ENCODE measurements at places on chromosomes 11 and 22.

DNA sequence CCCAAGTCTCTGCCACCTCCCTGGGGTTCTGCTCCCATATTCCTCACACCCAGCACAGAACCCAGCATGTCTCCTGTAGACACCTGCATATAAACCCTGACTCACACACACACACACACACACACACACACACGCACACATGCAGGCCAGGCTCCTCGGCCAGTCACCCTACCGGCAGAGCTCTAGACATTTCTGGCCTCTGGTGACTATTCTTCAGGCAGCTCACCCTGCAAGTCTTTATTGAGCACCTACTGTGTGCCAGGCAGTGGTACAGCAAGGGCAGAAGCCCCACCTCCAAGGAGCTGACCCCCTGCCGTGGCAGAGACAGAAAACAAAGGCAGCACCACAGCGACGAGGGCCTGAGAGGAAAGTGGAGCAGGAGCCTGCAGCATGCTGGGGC, 50.3 kb downstream of the CDKN1C start:
- DNase-seq: peak; percentile 66

DNA sequence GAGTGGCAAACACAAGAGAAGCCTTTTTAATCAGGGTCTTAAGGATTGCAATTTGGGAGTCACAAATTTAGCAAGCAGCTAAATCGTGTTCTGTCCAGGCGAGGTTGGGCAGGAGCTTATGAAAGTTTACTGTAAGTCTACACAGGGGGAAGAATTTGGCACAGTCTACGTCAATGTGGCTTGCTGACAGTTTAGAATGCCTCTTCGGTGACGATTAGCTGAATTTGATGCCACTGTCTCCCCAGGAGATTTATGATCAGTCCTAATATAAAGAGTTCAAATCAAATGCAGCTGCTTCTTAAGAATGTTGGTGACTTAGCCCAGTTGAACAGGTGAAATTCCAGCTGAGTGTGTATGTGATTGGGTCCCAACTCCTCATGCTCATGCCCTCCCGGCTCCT, 114.1 kb upstream of the CLPB start:
- no peak for DNase-seq

GRCh38 chr11:68684385-68685356, at the start of gene GAL:
Gene GAL (plus strand): TSS chr11:68684544. CDS start chr11:68684924, 380 bp downstream.
- DNase-seq: no peak

- DNase-seq: no peak
Measured at GRCh38 chr11:65593518-65594414, 1.8 kb downstream of the KCNK7 start.

DNA sequence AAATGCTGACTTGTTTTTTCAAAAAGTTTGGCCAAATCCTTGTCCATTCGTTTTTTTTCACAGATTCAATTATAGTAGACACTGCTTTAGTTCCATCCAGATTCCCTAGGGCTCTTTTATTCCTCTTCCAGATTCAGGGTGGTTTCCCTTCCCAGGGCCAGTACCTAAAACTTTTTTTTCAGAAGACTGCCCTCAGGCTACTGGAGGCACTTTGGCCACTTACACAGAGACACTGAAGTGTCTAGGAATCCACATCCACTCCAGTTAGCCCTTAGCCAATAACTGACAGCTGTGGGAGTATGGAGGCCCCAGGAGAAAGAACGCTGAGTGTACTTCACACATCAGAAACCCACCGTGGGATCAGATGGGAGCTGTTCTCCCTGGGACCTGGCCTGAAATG, 77.3 kb downstream of the CCDC34 start:
- DNase-seq: no peak

- DNase-seq: peak; percentile 62
Measured at GRCh38 chr11:29343465-29344333, 673.1 kb downstream of the KCNA4 start.

DNA sequence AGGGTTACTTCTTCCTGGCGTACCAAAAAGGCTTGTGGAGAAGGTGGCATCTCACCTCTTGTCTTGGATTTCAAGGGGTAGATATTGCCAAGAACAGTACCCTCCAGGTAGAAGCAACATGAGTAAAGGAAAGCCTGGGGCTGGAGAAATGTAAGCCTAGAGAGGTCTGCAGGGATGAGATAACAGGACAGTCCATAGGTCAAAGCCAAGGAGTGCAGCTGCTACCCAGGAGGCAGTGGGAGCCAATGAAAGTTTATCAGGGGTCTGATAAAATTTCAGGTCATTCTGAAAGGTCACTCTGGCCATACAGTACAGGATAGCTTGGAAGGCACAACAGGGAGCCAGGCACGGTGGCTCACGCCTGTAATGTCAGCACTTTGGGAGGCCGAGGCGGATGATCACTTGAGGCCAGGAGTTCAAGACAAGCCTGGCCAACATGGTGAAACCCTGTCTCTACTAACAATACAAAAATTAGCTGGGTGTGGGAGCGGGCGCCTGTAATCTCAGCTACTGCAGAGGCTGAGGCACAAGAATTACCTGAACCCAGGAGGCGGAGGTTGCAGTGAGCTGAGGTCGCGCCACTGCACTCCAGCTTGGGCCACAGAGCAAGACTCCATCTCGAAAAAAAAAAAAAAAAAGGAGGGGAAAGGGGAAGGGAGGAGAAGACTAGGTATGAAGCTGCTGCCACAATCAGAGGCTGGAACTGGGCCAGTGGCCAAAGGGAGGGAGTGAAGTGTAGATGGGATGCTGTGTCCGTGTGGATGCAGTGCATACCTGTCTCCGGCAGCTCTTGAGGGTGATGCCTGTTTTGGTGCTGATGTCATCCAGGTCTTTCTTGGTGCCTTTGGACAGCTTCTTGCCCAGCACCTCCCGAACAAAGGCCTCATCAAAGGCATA, 1.2 kb downstream of the FIBP start:
- no peak for DNase-seq

GRCh38 chr11:48101044-48101733, 115.4 kb upstream of the OR4B1 start:
- DNase-seq: no peak

- DNase-seq: peak; percentile 81
Measured at GRCh38 chr11:28539239-28540030, 431.2 kb downstream of the METTL15 start.

DNA sequence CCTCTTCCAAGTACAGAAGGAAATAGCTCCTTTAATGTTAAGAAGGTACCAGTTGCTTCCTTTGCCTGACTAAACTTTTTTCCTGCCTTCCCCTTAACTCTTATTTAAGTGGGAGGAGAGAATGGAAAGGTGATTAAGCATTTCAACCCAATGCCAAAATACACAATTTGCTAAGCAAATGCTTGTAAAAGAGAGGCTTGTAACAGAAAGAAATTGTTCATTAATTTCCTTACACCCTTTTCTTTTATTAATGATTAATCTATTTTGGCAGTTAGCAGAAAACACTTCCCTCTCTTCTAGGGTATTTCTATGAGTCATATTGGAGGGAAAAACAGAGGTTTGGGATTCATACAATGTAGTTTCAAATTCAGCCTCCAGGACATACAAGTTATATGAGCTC, 427.6 kb upstream of the FAT3 start:
- DNase-seq: no peak

DNA sequence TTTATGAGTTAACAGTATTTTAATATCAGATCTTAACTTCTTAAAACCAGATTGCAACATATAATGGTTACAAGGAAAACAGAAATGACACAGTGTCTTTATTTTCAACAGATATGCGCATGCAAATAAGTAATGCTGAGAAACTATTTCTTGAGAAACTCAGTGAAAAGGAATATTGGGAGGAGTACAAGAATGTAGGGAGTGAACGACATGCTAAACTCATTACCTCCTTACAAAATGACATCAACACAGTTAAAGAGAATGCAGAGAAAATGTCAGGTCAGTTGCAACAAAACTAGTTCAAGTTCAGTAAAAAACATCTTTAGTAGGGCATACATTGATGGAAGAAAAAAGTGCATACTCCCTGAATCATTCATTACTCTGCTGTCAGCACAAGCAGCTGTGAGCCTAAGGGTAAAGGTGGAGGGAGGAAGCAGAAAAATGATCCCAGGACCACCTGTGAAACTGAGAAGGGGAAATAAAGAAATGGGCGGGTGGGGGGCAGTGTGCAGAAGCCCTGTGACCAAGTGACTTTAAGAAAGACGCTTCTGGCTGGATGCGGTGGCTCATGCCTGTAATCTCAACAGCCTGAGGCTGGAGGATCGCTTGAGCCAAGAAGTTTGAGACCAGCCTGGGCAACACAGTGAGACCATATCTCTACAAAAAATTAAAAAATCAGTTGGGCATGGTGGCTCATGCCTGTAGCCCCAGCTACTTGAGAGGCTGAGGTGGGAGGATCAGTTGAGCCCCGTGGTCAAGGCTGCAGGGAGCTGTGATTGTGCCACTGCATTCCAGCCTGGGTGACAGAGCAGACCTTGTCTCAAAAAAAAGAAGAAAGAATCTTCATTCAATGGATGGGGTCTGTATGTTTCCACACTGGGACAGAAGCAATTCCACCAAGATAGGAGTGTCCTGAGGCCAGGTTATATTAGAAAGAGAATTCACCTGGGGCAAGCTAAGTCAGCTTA, 31.2 kb downstream of the CCDC83 start:
- peak; percentile 77 for DNase-seq

- DNase-seq: peak; percentile 67
Measured at GRCh38 chr11:67302571-67303131, 679 bp upstream of the SSH3 start.

DNA sequence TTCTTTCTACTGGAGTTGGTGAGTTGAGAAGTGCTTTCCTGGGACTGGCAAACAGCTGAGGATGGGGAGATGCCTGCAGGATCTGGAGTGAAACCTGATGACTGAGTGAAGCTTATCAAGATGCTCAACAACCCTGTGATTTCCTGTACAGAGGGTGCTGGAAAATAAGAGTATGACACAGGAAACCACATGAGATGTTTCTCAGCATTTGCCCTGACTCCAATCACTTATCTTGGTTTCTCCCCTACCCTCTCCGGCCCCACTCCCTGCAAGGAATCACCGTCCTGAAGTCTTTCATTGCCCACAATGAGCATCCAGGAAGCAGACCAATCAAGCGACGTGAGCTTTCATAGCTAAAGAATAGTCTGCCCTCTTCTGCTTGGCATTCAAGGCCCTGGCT, at the start of gene MRGPRX2:
Gene MRGPRX2 (minus strand): TSS at position 89 of the 400 bp plus-strand sequence. CDS start 4,315 bp downstream, outside the sequence.
- DNase-seq: peak; percentile 16

GRCh38 chr11:117230286-117230961, 1.4 kb downstream of the PCSK7 start:
- peak; percentile 43 for DNase-seq

- peak; percentile 46 for DNase-seq
Measured at GRCh38 chr11:73184953-73185671, 33.0 kb upstream of the P2RY2 start.

All from amniotic epithelial cell (primary cell).